ENCODE measurements at places on chromosomes 1 and 21.

DNA sequence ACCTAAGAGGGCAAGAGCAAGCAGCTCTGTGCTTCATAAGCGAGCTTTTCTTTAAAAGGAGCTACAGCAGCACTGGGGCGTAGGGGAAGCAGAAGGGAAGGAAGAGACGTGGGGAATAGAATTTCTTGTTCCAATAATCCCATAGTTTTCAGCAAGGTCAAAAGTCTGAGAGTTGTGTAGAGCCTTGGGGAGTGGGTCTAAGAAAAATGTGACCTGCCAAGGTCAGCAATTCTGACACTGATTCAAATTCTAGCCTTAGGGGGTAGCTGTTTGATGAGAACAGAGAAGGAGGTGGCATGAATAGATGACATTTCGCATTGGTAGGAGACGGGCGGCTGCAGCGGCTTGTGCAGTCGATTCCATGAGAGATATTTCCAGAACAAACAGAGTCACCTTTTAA is 22.4 kb downstream of the PRRX1 start:
- DNase-seq: no peak

DNA sequence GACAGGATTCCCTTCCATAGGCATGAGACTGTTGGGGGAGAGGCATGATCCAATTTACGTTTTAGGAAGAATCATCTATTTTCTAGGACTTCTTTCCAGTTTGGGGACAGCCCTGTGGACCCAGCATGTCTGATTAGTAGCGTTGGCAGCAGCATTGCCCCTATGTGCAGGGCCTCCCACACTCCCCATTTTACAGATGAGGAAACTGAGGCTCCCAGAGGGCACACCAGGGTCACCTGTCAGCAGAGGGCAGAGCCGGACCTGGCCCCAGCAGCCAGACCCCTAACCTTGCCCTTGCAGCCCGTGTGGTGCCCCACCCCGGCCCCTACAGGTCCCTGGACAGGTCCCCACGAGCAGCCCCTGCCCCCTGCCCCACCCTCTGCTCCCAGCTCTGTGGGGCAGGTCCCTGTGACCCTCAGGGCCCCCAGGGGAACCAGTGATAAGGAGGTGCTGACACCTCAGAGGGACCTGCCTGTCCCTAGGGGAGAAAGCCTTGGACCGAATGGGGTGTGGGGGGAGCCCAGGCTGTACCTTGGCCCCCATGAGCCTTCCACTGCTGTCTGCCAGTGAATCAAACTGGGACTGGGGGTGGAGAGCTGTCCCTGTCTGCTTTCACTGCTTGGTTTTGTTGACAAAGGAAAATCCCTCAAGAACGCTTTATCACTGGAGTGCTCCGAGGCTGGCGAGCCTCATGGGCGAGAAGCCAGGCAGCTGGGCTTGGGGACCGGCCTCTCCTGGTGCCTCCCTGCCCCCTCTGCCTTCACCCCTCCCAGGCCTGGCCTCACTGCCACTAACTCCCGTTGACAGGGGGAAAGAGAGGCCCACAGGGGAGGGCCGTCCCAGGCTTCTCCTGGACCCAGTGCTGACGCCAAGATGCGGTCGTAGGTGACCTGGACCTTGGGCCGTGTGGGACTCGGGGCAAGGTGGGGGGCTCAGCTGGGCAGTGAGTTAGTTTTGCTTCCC is 39.4 kb upstream of the CCDC27 start:
- DNase-seq: no peak

- DNase-seq: no peak
Measured at GRCh38 chr1:94790246-94790645, 29.9 kb upstream of the SLC44A3 start.

GRCh38 chr1:27299385-27300271 is 22.3 kb upstream of the TMEM222 start:
- DNase-seq: peak; percentile 53

DNA sequence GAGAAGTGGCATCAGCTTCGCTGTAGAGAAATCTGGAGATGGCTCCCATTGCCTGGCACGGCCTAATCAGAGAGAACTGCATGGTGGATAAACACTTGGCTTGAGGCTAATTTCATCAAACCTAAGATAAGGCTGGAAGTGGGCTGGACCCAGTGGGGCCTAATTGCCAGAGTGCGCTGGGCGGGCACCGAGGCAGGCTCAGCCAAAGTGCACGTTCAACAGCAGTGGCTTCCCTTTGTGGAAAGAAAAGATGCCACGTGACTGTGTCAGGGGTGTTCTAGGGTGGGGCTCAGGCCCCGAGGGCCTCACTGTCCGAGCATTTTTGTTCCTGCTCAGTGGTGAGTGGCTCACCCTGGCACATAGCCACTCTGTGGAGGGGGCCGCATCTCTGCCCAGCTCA is 5.8 kb downstream of the PLCH2 start:
- DNase-seq: no peak

DNA sequence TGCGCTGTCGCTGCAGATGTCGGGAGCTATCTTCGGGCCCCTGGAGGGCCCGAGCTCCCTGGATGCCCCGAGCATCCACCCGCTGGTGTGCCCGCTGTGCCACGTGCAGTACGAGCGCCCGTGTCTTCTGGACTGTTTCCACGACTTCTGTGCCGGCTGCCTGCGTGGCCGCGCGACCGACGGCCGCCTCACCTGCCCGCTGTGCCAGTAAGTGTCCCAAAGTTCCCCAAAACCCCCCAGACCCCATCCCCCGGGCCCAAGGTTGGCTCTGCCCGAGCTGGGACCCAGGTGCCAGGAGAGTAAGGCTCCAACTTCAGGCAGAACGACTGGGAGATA is 569 bp downstream of the RNF207 start:
- no peak for DNase-seq

DNA sequence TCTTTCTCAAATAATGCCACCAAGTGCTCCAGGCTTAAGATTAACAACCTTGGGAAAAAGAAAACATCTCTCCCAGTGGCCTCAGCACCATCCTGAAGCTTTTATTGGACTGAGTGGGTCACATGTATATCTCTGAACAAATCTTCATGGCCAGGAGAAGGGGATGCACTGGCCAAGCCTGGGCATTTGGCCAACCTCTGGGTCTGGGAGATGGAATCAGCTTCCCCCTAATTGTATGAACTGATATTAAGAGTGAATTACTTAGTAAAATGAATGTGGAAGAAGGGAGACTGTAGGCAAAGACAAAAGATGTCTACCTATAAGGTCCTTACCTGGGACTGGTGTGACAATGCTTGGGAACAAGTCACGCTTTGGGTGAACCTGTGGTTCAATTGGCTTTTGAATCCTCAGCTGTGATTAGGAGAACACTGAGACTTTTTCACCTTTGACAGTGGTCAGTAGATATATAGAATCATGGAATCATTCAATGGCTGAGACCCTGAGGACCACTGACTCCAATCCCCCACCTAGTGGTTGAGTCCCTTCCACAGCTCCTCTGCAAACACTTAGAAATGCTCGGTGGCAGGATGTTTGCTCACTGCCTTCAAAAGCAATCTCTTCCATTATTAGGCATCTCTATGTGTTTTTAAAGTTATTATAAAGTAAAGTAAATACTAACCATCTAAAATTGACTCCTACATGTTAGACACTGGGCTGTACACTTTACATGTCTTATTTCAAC is 102.6 kb upstream of the ATP1A1 start:
- DNase-seq: no peak

GRCh38 chr1:12527564-12527963 is 90.4 kb downstream of the DHRS3 start:
- no peak for DNase-seq

DNA sequence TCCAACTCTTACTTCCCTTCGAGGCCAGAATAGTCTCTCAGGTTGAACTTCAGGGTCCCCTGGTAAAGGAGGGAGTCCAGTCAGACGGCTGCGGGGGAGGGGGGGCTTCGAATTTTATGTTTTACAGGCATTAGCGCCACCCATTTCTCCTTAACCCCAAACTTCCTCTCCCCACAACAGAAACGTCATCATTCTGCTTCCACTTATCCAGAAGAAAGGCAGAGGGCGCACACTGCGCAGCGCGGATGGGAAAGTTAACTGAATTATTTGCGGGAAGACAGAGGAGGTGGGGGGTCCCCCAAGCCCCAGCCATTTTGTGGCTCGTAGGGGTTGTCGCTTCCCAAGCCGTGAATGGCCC is 529 bp upstream of the PRMT2 start:
- peak; percentile 7 for DNase-seq

- DNase-seq: no peak
Measured at GRCh38 chr1:192807211-192808162, 1.4 kb upstream of the RGS2 start.

GRCh38 chr1:183636783-183637182 is 1.2 kb upstream of the ARPC5 start:
- DNase-seq: no peak

DNA sequence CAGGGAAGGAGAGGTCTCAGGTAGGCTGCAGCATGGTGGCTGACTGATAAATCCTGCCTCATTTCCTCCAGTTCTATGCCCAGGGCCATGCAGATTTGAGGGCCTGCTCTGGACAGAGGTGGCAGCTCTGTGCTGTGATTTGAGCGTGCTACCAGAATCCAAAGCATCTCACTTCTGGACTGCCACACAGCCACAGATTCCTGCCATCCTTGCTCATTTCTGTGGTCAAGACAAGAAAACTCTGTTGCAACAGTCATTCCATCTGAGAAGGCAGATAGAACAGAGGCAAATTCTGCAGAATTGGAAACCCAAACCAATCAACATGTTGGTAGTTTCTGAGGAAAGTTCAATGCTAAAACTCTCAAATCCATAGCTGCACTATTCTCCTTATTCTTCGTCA is 102.8 kb upstream of the GALNT2 start:
- DNase-seq: no peak

- DNase-seq: no peak
Measured at GRCh38 chr1:55214934-55215193, 300 bp downstream of the USP24 start.

DNA sequence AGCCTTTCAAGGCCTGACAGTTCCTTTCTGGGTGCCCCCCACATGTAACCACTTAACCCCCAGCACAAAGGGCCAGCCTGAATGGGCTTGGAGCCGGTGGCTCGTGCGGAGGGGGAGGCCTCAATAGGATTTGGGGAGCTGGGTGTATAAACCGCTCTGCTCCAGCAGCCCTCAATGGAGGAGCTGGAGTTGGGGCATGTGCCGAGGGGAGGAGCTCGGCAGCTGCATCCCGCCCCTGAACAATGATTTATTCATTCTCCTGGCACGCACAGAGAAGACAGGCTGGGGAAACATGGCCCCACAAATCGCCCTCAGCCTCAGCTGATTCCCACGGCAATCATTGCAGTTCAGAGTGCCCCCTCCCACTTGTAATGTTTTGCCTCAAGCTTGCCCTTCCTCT is 6.9 kb upstream of the C1orf216 start:
- no peak for DNase-seq

GRCh38 chr1:209051570-209051969 is 531.9 kb upstream of the CAMK1G start:
- no peak for DNase-seq

DNA sequence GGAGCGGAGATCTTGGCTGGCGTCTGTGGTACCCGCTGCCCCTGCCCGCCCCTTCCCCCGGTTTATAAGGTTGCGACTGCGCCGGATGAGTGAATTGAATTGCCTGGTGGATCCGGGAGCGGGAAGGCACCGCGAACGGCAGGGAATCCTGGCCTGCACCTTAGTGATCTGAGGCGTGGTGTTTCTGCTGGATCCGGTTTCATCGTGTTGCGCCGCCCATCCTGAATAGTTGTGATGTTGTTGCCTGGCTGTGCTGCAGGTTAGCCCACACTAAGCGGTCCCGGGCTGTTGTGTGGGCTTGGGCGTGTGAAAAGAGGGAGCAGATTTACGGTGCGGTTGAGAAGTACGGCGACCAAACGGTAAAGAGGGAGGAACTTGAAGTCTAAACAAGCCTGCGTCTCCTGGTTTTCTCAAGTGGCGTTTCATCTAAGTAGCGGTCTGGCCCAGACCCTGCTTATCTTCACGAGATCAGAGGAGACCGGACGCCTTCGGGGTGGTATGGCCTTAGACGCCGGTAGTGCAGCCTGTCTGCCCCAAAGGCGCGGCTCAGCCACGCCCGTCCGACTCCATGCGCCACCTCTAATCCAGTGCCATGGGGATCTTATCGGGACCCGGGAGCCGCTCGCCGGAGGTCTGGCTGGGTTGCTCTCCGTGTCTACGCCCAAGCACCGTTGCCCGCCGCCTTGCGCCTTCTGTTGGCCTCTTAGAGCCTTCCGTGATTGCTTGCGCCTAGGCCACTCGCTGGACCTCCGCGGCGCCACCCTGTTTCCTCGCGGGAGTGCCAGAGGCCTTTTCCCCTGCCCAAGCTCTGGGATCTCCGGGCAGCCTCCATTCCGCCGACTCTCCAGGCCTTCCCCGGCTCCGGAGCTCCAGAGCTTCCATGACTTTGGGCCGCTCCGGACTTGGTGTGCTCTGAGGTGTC is 87.5 kb upstream of the RHOU start:
- peak; percentile 82 for DNase-seq

DNA sequence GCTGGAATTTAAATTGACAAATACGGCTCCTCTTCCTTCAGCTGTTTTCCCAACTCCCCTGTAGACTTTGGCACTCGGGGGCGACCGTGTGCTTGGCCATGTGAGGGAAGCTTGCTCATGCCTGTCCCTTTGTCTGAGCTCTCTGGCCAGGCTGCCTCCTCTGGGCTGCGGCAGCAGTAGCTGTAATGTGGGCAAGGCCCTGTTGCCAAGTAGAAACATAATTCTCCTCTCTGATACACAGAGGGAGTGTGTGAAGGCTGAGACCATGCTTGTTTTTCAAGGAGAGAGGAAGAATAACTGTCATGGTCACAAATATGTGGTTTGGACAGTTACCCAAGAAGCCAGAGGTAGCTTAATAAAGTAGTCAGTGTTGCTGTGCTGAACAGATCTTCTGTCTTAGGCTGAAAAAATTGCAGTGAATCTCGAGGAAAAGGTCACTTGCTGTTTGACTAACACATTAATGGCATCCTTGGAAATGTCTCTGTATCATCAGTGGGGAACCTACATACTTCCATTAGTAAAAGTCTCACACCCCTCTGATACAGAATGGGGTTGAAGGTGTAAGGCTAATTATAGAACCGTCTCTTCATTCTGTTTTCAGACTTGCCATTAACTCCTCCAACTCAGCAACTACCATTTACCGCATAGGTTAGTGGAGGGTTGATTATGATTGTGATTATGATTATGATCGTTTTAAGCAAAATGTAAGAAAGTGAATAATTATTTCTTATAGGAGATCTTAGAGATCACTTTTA is 94.6 kb downstream of the TGFB2 start:
- no peak for DNase-seq

DNA sequence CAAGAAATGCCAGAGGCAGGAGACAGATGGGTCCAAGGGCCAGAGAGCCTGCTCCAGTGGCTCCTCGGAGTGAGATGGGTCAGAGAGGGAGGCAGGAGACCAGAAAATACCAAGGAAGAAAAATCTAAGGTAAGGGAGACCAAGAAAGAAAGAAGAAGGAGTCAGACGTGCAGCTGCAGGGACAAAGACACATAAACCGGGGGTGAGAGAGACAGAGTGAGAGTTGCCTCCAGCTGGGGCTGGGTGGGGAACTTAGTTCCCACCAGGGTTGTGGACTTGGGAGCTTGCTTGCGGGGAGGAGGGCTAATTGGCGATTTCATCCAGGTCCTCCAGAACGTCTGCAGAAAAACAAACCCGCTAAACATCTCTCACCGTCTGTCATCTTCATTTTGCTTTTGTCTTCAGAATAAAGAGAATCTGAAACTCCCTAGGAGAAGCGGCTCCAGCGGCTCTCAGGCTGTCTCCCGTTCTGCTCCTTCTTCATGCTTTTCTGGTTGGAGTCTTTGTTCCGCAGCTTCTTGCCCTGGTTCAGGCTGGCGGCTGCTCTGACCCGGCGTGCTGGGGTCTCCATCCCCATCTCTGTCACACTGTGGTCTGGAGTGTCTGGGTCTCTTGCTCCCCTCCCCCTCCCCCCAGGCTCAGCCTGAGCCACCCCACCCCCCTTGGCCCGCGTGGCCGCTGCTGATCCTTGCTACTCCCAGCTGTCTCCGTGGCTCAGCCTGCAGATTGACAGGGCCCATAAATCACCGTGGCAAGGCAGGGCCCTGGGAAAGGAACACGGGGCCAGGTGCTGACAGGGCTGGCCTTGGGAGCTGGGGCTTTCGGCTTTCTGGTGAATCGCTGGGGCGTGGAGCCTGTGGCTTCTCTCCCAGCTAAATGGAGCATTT is 66.6 kb downstream of the UBIAD1 start:
- DNase-seq: no peak

Data from trophoblast cell (in vitro differentiated cells and primary cell).